Left ventricle myocardium superior (tissue), 1 donor: ENCODE measurements at places on chromosomes 7 and 10.

GRCh38 chr7:104363355-104363754, 35.0 kb downstream of the LHFPL3 start:
- no peak for DNase-seq

GRCh38 chr10:78038791-78039547, 5.3 kb downstream of the RPS24 start:
- DNase-seq: no peak

DNA sequence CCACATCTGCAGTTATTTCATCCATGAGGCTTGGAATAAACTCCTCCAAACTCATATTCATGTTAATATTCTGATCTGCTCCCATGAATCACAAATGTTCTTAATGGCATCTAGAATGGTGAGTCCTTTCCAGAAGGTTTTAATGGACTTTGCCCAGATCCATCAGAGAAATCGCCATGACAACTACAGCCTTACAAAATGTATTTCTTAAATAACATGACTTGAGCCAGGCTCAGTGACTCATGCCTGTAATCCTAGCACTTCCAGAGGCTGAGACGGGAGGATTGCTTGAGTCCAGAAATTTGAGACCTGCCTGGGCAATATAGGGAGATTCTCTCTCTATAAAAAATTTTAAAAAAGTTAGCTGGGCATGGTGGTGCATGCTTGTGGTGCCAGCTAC, 102.1 kb upstream of the TMEM168 start:
- no peak for DNase-seq

- DNase-seq: no peak
These were observed 32.4 kb downstream of the SEMA3D start for GRCh38 chr7:85154282-85154937.

DNA sequence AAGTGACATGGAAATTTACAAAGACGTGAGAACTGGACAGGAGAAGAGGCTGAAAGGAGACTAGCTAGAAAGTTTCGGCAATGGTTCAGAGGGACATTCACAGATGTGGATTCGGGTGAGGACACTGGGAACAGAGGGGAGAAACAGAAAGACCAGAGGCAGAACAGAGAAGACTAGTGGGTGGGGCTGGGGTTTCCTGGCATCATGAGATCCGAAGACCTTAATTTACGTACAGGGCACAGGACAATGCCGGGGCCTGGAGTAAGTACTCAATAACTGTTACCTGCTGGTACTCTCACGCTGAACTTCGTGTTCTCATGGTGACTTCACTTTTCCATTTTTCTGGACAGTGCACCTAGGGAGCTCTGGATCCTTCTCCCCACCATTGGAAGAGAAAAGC, 53.5 kb downstream of the VOPP1 start:
- no peak for DNase-seq

DNA sequence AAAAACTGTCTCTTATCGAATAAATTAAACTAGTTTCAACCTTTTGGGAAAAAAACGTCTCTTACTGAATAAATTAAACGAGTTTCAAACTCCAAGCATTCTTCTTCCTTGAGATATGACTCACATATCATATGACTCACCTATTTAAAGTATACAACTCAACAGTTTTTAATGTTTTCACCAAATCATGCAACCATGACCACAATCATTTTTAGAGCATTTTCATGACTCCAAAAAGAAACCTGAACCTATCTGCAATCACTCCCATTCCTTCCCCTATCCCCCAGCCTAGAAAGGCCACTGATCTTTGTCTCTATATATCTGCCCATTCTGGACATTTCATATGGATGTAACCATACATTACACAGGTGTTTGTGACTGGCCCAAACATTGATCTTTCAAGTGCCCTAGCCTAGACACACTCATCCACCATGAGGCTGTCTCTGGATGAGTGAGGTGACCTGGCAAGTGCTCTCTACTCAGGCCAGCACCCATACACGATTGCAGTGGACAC, 115.3 kb downstream of the PIP4K2A start:
- no peak for DNase-seq

GRCh38 chr10:132570771-132571649, 33.4 kb downstream of the INPP5A start:
- peak; percentile 64 for DNase-seq

DNA sequence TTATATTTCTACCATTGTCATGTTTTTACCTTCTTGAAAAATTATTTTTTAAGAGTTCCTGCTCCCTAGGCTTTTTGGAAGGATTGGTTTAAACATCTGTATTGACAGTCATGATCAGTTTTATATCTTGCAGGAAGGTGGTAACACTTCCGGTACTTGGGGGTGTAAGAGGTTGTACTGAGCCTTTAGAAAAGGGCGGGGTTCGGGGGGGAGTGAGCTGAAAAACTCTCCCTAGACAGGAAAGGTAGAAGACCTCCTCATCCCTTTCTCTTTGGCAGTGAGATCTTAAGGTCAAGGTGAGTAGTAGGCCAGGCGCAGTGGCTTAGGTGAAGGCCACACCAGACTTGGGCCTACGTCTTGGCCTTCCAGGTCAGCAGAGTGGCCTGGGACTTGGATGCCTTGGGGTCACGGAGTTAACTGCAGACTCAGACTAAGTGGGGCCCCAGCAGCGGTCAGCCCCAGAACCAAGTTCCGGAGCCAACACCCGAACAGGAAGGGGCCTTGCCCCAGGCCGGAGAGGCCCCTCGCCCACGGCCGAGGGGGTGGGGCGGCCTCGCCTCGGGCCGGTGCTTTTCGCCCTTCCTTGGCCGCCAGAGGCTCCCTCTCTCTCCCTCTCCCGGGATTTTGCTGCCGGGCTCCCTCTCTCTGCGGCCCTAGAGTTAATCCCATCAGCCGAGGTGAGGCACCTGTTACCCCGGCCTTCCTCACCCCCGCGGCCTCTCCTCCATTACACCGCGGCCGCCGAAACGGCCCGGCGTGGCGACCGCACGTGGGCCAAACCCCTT, at the start of gene PPP1R9A:
TSS of gene PPP1R9A (plus strand) at position 569 of the 785 bp plus-strand sequence. CDS start 2,520 bp downstream, outside the sequence.
- DNase-seq: peak; percentile 65

DNA sequence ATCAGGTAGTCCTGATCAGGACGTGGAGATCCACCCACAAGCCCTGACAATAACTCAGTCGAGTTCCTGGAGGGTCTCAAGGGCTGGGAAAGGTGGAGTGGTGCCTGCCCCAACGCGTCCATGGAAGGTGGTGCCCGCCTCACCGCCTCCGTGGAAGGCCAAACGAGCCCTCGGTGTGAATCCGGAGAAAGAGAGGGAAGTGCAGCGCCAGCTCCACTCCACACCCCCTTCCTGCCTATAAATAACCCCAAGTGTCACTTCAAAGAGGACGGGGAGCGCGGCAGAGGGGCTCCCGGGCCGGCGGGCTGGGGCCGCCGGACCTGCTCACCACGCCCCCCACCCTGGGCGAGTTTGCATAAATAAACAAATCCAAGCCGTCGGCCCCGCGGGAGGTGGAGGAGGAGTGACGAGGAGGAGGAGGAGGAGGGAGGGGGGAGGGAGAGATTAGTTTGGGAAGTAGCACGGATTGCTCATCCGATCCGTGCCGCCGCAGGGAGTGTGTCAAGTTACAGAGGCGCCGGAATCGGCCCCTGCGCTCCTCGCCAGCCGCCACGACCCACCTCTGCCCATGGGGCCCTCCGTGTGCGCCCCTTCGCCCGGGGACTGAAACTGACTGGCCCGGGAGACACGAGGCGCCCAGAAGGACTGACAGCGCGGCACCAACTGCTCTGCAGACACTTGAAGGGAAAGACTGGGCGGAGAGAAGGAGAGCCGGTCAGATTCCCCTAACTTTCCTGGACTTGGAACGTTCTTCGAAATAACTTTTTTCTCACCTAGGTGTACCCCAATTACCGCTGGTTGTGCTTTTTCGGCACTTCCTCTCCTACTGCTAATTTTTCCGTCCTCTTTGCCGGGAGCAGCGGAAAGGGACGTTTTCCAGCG, at the start of gene COL13A1:
TSS of gene COL13A1 (plus strand) at position 473 of the 882 bp plus-strand sequence. CDS start 518 bp downstream, outside the sequence.
- peak; percentile 61 for DNase-seq

- DNase-seq: no peak
These were observed 29.5 kb downstream of the PLEKHA8 start for GRCh38 chr7:30057741-30058140.

DNA sequence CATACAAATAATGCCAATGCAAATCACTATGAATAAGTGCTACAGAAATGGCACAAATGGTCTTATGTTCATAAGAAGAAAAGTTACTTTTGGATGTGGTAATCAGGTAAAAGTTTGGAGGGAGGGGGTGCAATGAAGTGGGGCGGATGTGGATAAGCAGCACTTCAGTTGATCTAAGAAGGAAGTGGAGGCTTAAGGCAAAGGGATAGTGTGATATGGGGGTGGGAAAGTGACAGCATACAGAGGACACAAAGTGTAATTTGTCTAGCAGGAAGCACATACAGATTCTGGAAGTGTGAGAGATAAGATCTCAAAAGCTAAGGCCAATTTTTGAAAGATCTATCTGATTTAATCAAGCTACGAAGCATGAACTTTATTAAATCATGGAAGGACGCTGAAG, 6.3 kb downstream of the BET1 start:
- DNase-seq: no peak

- no peak for DNase-seq
These were observed 24.4 kb downstream of the GSDME start for GRCh38 chr7:24732646-24733413.

GRCh38 chr7:19958309-19958896, 185.0 kb upstream of the TMEM196 start:
- DNase-seq: no peak

DNA sequence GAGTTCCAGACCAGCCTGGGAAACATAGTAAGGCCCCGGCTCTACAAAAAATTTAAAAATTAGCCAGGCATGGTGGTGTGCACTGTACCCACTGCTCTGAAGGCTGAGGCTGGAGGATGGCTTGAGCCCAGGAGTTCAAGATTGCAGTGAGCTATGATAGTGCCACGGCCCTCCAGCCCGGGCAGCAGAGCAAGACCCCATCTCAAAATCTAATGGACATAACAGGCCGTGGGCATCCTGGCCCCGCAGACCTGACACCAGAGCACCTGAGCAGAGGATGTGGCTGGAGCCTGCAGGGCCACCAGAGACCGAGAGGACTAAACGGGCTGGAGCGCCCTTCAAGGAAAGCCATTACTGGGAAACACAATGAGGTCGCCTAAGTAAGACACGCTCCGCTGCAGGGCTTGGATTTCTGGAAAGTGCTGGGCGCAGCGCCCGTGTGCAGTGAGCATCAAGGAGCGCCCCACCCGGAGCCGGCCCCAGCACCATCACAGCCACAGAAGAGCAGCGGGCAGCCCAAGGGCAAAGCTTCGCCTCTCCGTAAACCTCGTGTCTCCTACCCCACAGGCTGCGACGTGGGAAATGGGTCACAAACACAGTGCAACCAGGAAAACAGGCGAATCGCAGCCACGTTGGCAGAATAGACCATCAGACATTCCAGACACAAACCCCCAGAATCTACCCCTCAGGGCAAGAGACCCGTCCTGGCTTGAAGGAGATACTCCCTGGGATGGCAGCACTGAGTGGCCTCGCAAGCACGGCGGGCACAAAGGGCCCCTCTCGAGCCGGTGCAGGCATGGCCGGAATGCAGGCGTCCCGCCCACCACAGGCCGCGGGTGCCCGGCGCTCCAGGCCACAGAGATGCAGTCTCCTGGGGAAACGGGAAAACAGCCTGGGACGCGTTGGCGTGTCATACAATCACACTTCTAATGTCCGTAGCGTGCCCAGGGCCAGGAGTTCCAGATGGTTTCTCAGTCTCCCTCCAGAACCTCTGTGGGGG, 4.9 kb downstream of the RADIL start:
- no peak for DNase-seq

DNA sequence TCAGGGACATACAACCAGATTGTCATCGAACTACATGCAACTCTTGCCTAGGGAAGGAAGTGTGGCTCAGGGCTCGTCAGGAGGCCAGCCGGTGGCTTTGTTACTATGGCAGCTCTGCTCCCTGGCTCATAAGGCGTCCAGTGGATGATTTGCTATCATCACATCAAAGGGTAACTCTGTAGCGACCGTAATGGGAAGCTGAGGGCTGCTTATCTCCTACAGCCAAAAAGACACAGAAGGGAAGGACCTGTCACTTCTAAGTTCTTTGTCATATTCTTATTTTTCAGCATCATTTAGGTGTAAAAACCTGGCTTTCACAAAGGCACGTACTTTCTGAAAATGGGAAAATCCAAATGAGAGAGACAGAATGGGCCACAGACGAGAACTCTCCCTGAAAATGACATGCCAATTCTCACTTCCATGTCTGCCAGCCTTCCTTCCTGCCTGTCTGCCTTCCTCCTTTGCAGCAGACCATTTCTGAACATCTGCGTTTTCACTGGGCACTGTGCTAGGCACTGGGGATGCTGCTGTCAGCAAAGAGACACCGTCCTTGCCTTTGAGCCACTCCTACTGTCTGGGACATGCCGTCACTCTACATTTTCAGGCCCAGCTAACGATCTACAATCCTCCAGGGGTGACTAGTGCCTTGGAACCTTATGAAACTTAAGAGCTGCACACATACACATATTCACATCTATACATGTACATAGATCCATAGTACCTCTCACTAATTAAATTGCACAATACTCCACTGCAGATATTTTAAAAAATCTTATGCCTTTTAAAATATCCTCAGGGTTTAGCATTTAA, 26.9 kb downstream of the ENKUR start:
- no peak for DNase-seq

GRCh38 chr7:88101769-88102168, 118.1 kb downstream of the SRI start:
- DNase-seq: no peak

- DNase-seq: no peak
These were observed 2.2 kb upstream of the LRRC27 start for GRCh38 chr10:132329565-132330485.

- no peak for DNase-seq
These were observed 8.1 kb upstream of the SH2D4B start for GRCh38 chr10:80529604-80530003.

DNA sequence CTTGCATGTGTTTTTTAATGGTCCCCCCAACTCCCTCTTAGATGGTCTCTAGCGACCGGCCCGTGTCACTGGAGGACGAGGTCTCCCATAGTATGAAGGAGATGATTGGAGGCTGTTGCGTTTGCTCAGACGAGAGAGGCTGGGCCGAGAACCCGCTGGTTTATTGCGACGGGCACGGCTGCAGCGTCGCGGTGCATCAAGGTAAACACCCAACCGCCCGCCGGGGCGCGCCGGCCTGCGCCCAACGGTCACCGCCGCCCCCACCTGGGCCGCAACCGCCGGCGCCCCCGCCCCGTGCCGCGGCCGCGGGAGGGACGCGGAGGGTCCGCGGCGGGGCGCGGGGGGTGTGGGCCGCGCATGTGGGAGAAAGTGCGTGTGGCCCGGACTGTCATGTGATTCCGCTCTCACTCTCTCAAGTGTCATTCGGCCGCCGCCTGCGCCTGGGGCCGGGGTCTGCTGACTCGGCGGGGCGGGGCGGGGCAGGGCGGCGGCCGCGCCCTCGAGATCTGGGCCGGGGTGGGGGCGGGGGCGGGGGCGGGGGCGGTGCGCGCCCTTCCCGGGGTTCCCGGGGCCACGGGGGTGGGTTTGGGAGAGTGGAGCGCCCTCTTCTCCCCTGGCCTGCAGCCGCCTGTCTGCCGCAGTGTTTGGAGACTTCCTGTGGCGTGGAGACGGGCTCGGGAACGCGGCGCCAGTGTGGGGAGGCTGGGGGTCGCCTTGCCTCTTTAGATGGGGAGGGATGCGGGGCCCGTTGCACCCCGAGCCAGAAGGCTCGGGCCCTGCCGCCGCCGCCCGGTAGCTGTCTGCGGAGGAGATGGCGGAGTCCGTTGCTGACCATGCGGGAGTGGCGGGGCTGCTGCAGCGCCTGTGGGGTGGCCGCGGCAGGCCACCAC, 817 bp downstream of the MLLT10 start:
- peak; percentile 75 for DNase-seq
